A172 (cell line): ENCODE measurements at places on chromosomes 7 and 10.

DNA sequence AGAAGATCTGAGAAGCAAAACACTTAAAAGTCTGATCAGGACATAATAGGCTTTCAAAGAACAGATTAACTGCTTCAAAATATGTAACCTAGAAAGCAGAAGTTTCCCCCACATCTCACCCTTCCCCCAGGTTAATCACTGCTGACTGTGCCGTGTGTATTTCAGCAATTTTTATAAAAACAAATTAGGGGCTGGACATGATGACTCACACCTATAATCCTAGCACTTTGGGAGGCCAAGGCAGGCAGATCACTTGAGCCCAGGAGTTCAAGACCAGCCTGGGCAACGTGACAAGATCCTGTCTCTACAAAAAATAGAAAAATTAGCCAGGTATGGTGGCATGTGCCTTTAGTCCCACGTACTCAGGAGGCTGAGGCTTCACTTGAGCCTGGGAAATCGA is 67.6 kb upstream of the GATA3 start:
- DNase-seq = peak; percentile 10

DNA sequence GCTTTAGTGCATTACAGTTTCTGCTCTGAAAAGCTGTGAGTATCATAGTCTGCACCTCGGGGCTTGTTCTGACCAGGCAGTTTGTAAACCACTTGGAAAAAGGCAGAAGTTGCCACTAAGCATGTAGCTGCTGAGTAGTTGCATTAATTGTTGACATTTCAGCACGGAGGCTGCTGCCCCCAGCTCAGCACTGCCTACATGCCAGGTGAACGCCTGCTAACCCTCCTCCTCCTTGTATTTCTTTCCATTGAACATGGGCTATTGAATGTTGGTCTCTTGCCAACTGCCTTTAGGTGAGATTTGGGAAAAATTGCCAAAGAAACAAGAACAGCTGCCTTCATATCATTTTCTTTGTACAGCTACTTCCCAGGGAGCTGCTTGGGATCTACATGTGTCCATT is 164.2 kb downstream of the RAPGEF5 start:
- DNase-seq = no peak

DNA sequence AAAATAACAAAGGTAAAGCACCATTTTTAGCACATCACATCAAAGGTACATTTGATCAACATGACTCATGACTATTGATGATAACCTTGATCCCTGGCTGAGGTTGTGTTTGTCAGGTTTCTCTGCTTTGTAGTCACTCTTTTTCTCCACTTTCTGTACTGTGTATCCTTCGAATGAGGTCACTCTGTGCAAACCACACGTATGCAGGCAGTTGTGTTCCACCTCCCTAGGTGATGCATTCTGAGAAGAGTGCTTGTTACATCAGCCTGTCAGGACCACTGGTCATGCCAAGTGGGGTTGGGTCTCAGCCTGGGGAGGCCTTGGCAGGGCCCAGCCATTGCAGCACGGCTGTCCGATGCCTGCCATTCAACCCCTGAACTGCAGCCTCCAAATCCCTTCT is 62.8 kb upstream of the GJD4 start:
- no peak for DNase-seq

- DNase-seq = no peak
Observed at GRCh38 chr10:78277314-78278057, 243.8 kb downstream of the RPS24 start.

DNA sequence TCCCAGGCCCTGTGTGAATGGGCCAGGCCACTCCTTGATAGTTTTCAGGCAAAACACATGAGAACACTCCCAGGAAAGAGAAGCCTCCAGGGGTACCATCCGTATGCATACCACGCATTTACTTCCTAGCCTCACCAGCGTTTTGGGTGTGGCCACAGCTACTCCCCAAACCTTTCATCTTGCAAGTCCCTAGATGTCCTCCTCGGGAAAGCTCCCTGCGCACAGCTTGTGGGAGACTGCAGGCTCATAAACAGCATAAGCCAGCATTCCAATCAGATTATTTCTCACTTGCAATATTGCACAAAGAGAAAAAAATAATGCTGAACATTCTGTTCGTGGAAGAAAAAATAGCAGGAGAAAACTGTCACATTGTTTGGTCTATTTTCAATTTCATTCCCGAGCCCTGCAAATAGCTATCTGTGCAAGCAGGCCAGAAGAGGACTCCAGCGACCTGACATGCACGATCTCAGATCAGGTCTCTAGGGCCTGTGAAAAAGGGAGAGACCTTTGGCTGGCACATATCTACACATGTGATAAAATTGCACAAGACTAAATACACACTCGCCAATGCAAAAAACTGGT is 175.6 kb downstream of the PLXNA4 start:
- no peak for DNase-seq

- DNase-seq = no peak
Observed at GRCh38 chr7:47226696-47227095, 355.2 kb downstream of the TNS3 start.

DNA sequence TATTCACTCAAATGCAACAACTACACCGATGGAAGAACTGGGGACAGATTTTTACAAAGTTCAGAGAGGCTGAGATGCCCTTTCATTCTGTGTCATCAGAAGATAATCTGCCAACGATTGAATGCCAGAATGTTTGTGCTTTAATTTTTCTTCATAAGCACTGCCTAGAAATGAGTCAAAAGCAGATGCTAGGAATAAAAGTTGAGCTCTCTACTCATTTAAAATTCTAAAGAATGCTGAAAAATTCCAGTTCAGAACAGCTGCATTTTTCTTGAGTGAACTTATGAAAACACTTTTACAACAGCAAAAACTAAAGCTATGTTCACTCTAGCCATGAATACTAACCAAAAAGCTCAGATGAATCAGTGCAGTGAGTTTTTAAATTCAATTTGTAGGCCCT is 22.3 kb upstream of the FAM133B start:
- DNase-seq = no peak

- no peak for DNase-seq
Observed at GRCh38 chr7:150335108-150335773, 6.2 kb downstream of the RARRES2 start.

- DNase-seq = no peak
Observed at GRCh38 chr10:74365109-74365508, 214.1 kb downstream of the ADK start.

DNA sequence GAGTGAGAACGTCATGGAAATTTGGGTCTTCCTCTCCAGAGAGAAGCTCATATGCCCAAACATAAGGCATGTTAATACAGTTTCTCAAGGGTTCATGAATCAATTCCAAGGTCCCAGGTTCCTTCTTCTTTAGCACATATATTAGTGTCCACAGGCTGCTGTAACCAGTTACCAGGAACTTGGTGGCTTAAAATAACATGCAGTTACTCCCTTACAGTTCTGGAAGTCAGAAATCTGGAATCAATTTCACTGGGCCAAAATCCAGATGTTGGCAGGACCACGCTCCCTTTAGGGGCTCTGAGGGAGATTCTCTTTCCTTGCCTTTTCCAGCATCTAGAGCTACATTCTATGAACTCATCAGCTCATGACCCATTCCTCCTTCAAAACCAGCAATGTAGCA is 64.8 kb downstream of the MRC1 start:
- no peak for DNase-seq

- DNase-seq = no peak
Observed at GRCh38 chr10:42924484-42924883, 141.9 kb downstream of the BMS1 start.

GRCh38 chr10:131742500-131742951 is 158.3 kb upstream of the PPP2R2D start:
- no peak for DNase-seq

DNA sequence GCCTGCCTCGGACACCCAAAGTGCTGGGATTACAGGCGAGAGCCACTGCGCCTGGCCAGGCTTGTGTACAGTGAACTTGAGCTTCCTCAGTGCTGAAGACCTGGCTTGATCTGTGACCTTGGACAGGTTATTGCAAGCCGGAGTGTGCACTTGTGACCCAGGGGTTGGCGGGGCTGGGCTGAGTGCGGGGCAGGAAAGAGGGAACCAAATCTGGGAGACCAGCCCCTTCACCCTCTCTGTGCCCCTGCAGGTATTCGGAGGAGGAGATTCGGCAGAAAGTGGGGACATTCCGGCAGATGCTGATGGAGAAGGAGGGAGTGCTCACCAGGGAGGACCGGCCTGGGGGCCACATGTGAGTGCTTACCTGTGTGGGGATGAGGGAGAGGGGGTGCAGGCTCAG is 46.2 kb downstream of the SRRM3 start:
- no peak for DNase-seq

GRCh38 chr10:92830478-92831389 is 17.6 kb upstream of the EXOC6 start:
- DNase-seq = no peak

DNA sequence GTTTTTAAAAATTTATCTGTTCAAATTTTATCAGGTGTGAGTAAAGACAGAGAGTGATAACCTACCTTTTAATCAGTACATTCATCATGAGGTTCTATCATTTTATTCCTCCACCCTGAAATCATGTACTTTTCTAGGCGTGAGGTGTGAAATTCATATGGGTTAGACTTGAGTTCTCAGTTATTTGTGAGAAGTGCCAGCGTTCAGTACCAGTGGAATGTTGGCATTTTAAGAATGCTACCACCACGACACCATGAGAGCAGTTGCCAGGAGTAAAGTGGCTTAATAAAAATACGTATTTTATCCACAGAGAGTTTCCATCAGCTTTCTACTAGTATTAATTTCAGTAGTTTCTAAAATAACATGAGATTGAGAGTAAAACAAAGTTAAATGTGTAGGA is 104.1 kb upstream of the FERD3L start:
- peak; percentile 18 for DNase-seq

- peak; percentile 47 for DNase-seq
Observed at GRCh38 chr7:102079140-102080018, 207.3 kb upstream of the SH2B2 start.

GRCh38 chr10:30529373-30529998 is 95.5 kb downstream of the MAP3K8 start:
- no peak for DNase-seq

DNA sequence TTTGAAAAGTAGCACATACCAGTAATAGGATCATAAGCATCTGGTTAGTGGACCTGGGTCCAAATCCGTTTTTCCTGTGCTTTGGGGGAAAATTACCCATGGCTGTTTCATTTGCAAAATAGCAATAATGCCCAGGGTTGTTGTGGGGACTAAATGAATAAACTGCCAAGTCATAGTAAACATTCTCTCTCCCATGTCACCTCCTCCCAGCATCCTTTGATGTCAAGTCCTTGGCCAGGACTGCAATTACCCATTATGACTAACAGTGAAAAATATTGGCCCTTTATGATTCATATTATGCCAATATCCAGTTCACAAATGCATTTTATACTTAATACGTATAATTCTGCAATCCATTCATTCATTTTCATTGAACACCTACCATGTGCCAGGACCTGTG is 23.0 kb downstream of the TOMM7 start:
- no peak for DNase-seq

- no peak for DNase-seq
Observed at GRCh38 chr10:50992356-50992901, 81.9 kb upstream of the PRKG1 start.

GRCh38 chr10:20686015-20686635 is 211.0 kb downstream of the NEBL start:
- no peak for DNase-seq

DNA sequence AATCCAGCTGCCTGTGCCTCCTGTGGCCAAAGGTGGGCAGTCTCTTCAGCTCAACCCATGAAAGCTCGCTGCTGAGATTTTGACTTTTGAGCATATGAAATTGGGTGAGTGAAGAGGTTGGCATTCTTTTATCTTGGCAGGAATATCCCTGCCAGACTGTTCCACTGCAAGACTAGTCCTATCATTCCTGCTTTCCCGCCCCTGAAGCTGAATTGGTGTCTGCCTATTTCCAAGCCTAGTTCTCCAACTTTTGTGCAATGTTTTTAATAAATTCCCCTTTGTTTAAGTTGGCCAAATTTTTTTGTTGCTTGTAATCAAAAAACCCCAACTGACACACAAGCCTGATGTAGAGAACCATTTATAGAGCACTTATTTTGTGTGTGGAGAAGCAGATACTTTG is 34.8 kb upstream of the BICC1 start:
- DNase-seq = no peak

GRCh38 chr10:84447701-84448400 is 119.5 kb downstream of the CCSER2 start:
- no peak for DNase-seq

DNA sequence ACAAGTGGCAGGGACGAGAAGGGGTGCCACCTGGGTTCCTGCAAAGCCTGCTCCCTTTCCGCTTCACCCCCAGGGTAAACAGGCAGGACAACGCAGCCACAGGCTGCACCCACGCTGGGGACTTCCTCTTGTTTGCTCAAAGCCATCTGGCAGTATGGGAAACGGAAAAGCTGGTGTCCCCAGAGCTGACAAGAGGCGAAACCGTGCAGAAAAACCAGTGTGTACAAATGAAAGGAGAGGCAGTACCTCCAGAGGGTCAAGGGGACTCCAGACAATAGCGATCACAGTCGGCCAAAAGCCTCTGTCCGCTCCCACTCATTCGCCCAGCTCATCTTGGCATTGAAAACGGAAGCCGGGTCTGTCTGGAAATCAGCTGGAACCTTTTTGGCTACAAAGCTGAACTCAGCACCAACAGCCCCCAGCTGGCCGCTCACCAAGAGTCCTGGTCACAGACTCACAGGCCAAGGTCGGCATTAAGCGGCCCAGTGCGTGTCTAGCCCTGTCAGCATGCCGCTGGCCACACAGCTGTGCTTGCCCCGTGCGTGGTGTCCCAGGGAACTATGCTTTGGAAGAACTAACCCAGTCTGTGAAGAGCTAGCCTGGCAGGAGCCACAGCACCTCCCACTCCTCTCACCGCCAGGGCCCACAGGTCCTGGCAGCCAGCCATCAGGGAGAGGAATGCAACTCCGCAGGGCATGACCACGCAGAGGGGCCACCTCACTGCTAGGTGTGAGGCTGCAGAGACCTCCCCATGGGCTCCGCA is 10.4 kb downstream of the TNS3 start:
- peak; percentile 82 for DNase-seq

DNA sequence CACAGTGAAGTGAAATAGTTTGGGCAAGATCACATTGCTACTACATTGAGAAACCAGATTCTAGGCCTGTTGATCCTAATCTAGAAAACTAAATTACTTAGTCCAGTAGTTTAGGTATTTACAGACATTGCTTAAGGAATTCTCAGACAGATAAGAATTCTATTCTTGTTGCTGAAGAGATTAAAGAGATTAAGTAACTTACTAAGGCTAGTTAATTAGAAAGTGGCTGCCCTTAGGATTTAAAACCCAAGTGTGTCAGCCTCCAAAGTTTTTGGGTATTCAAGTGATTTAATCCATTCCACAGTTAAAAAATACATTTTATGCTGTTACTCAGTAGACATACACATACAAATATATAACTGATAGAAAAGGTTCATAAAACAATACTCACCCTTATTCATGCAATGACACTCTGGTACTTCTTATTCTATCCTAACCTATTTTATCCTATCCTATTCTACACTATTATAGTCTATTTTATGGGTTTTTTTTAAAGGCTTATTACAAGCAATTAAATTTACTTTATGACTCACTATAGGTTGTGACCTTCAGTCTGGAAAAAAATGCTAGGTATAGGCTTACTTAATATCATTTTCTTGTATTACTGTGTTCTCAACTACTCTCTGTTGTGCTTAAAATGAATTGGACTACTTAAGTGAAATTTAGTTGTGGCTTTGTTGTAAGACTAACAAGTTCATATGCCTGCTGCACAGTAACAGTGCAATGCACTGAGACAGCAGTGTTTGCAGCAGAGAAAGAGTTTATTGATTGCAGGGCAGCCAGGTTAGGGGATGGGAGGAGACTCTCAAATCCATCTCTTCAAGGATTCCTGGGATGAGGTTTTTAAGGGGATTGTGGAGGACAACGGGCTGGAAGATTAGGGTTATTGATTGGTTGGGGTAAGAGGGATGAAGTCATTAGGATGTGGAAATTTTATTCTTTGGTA is 10.7 kb downstream of the SPAM1 start:
- DNase-seq = no peak

GRCh38 chr7:22219739-22220493 is 137.0 kb downstream of the RAPGEF5 start:
- no peak for DNase-seq
